ENCODE measurements at places on chromosomes 7 and 10.

DNA sequence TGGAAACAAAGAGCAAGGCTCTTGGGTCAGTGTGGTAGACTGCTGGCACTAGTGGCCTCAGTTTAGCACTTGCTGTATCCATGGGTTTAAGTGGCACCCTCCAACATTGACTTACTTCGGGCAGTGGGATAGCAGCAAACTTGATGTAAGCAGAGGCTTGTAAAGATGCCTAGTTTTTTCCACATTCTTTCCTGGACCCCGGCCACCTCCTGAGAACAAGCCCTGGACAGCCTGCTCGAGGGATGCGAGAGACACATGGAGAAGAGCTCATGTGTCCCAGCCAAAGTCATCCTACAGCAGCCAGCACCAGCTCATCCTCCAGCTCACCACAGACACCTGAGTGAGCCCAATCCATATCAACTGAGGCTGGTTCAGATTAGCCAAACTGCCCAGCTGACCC, 142.7 kb upstream of the PCBD1 start:
- DNase-seq: no peak

DNA sequence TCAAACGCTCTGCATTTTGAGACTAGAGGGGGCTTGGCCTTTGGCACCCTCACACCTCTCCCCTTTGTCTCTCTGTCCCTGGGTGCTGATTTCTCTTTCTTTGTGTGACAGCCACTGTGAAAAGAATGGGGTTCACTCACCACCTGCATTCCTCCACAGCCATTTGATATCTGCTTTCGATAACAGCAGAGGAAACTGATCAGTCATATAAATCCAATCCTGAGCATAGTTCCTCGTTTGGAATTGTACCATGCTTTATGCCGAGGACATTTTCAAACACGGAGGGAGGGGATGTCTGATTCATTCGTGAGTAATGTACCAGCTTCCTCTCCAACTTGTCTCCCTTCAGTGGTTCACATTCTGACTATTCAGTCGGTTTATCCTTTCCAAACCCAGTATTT, 15.8 kb downstream of the MET start:
- DNase-seq: no peak

GRCh38 chr10:87544721-87545120, 40.0 kb downstream of the MINPP1 start:
- no peak for DNase-seq

DNA sequence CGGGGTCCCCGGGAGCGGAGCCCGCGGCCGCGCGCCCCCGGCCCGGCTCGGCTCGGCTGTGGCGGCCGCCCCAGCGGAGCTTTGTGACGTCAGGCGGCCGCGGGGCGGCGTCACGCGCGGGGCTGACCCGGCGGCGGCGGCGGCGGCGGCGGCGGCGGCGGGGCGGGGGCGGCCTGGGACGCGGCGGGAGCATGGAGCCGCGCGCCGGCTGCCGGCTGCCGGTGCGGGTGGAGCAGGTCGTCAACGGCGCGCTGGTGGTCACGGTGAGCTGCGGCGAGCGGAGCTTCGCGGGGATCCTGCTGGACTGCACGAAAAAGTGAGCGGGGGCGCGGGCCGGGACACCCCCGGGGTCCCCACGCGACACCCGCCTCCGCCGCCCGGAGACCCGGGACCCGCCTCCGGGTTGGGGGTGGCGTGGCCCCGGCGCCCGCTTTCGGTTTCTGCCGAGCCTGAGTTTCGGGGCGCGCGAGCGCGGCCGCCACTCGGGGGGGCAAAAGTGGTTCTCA, at the start of gene PWWP2B:
Gene PWWP2B (plus strand): TSS at position 165 of the 506 bp plus-strand sequence. CDS start 27 bp downstream, at position 192.
- no peak for DNase-seq

- DNase-seq: no peak
These were observed 200.7 kb downstream of the DNAH11 start for GRCh38 chr7:21743493-21743892.

DNA sequence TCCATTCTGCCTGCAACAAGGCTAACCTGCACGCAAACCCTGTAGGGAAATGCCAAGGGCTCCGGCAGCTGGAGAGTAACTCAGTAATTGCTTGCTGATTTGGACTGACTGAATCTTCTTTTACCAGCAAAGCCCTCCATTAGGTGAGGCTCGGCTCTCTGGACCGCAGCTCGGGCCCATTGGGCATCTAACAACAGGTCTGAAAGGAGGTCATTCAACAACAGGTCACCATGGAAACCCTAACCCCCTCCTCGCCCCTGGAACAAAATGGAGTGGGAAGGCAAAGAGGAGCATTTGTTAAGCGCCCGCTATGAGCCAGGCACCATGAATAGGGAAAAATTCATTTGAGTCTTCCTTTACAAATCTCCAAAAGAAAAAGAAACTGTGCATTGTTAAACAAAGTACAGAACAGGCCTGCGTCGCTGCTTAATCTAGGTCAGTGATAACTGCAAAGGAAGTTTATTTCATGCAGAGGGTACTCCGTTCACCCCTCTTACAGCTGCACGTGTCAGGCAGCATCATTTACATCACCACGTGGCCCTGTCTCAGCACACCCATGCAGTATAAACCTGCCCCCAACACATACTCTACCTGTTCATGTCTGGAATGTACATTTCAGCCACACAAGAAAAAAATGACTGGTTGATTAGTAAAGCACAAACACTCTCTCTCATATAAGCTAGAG, 248.8 kb upstream of the NEBL start:
- DNase-seq: no peak

DNA sequence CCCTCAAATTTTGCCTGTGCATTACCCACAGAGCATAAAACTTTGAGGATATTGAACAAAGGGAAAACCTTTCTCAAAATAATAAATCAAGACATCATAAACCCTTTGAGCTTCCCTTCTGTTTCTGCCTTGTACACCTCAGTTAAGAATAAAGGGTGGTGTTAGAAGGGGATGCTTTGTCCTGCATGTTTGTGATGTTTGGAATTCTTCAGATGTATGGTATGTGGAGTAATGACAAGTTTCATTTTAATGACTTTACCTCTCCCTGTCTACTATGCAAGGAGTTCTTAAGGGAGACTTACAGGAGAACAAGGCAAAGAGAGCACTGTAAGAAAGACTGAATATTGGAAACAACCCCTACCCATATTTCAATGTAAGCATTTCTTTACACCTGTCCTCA, 99.2 kb downstream of the HECW1 start:
- DNase-seq: no peak

DNA sequence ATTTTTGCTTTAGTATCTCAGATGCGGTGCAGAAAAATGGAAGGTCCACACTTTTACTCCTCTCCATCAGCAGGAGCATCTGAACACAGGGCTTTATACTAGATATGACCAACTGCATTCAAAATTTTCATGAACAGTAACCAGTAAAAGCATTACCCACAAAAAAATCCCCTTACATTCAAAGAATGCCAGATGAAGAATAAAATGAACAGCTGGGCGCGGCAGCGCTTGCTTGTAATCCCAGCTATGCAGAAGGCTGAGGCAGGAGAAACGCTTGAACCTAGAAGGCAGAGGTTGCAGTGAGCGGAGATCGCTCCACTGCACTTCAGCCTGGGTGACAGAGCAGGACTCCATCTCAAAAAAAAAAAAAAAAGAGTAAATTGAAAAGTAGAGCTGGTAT, 3.1 kb downstream of the SAR1A start:
- no peak for DNase-seq

- DNase-seq: no peak
These were observed 20.9 kb downstream of the PARP12 start for GRCh38 chr7:140041659-140042385.

DNA sequence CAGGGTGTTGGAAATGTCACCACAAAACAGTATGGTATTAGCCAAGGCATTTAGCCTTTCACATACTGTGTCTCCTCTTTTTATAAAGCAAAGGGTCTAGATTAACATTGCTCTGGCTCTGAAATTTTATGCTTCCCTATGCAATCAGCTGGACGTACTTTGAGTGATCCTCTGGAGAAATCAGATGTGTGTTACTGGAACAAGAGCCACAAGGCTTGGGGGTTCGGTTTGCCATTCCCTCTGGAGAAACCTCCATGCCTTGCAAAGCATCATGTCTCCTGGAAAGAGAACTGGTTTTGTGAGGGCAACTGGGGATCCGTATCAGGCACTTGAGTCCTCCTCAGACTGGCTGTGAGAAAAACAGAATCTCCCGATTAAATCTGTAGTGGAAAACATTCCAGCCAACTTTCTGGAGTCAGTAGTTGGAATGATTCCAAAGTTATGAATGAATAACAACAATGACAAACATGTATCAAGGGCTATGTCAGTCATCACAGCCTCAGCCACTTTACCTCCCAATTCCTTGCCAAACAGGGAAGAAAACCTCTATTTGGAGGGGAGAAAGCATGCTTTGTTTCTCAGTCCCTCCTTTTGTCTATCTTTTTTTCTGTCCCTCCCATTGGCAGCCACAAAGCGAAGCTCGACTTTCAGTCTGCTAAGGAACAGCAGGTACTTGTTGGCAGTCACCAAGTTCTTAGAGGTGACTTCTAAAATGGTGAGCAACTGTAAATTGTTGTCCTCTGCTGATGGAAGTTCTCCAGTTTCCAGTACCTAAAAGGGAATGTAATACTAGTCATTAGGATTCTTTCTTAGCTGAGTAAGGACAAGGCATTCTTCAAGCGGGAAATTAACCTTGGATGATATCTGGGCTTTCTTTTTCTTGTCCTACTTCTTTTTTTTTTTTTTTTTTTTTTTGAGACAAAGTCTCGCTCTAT, 864.8 kb upstream of the AUTS2 start:
- no peak for DNase-seq

- DNase-seq: no peak
These were observed 42.3 kb upstream of the GNA12 start for GRCh38 chr7:2886391-2886790.

- DNase-seq: no peak
These were observed 432.1 kb downstream of the GLRX3 start for GRCh38 chr10:130568246-130568645.

DNA sequence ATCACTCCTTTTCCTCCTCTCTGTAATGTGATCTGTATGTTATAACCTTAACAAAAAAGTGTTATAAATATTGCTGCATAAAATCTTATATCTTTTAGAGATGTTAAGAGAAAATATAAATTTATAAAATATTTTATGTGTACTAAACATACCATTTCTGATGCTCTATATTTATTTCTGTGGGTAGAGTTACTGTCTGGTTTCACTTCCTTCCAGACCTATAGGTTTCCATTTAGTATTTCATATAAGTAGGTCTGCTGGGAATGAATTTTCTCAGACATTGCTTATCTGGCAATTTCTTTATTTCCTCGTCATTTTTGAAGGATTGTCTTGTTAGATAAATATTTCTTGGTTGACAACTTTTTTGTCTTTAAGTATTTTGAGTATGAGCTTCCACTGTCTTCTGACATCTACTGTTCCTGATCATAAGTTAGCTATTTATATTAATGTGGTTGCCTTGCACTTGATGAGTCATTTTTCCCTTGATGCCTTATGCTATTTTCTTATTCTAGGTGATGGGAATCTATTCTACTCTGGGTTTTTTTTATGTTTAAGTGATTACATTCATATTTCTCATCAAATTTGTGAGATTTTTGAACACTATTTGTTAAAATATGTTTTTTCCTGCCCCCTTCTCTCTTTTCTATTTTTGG, 11.2 kb upstream of the THSD7A start:
- DNase-seq: no peak

DNA sequence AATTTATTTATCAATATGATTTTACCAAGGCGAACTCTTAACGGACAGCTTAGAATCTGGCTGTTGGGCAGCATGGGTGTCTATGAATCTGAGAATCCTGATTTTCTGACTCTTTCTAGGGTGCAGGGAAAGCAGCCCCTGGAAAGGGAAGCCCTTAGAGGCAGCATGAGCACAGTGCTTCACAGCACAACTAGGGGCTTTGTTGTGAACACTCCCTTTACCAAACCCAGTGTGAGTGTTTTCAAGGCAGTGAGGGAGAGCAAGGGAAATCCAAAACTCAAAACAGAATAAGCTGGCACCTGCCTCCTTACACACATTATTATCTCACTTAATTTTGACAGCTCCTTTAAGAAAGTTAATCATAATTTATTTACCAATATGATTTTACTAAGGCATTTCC, 116.3 kb upstream of the CSTF2T start:
- DNase-seq: no peak

DNA sequence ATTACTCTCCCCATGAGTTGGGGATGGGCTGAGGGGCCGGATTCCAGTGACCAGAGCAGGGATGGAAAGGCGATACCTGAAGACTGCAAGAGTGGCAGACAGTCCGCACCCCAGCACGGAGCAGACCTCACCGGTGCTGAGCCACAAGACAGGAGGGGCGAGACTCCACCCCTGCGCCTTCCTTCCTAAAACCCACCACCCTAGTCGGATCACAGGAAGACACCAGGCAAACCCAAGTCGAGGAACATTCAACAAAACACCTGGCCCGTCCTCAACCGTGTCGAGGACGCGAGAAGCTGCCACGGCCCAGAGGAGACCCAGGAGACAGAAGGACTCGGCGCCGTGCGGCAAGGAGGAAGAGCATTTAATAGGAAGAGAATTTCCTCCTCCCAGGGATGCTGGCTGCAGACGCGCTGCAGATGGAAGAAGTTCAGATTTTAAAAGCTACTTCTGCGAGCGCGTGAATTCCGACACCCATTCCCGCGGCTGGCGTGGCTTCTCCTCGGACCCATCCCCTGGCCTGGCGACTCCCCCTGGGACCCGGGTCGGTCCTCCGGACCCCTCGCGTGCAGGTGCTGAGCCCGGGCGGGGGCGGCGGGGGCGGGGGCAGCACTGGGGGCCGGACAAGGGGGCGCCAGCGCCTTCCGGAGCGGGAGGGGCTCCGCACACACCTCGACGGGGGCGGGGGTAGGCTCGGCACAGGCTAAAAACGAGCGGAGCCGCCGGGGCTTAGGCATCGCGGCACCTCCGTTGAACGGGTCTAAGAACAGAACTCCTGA, 563 bp upstream of the UTF1 start:
- no peak for DNase-seq

DNA sequence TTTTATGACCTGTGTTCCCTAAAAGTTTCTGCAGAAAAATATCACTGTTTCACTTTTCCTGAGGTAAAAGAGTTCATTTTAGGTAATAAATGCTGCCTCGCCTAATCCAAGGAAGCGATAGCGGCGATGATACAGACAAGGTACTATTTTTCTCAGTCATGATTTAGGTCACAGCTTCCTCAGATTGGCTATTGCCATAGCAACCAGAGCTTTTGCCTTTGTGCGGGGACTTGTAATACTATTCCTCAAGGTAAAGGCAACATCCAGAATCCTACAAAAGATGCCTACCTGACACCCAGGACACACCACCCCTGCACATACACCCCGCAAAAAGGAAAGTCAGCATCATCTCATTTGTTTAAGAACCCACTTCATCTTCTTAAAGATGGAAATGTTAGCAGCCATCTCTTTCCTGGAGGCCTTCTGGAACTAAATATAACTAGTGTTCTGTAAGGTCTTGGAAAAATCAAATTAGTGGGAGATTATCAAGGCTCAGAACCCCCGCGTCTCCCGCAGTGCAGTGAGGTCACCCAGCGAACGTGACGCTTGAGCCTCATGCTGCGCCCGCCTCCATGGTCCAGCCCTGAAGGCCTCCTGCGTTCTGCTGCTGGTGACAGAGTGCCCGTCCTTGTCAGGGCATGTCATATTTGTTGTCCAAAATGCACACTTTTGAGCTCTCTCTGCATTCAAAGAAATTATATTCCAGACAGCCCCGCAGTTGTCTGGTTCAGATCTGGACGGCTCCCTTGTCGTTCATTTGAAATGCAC, 402.0 kb upstream of the RNF32 start:
- DNase-seq: no peak

Measured in hematopoietic multipotent progenitor cell treated with erythropoietin and hydrocortisone succinate and interleukin-3 and kit ligand, for 15 days (in vitro differentiated cells).